Mammary epithelial cell (primary cell): ENCODE measurements at places on chromosomes 2 and 18. TPM values are rescaled to one million over a fixed set of nuclear protein-coding genes. Genes with fewer than 3 reads are reported as not detected.
A peak's percentile ranks its signal among the peaks of the same experiment; 100 is the strongest.

The TSPYL6 gene
- not detected for total RNA-seq

DNA sequence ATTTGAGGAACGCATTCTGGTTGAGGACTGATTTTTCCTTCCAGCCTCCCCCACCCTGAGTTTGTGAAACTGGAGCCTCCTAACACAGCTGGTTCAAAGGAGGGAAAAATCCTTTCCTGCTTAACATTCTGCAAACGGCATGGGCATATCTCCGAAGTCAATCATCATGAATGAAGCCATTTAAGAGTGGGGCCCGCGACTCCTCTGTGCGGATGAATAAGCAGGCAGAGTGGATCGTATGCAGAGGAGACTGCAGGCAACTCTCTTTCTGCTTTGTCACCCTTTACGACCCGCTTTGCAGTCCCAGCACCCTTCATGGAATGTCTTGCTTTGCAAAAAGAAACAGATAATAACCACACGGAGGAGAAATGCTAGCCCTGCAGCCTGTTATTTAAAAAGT is 305.2 kb downstream of the CLIP4 start:
- DNase-seq: no peak

The MARCHF4 gene
- 4.0 and 4.6 TPM in 2 replicates for total RNA-seq

GRCh38 chr2:23545811-23546210 is 160.8 kb downstream of the KLHL29 start:
- no peak for DNase-seq

GRCh38 chr2:49714454-49714853 is 560.1 kb upstream of the FSHR start:
- no peak for DNase-seq

The PLCD4 gene
- total RNA-seq: 1.4 and 5.4 TPM in 2 replicates

The MOB1A gene
- 104 and 107 TPM in 2 replicates for total RNA-seq

GRCh38 chr2:31762085-31762484 is 181.3 kb upstream of the SRD5A2 start:
- no peak for DNase-seq

The B3GNT2 gene
- total RNA-seq: 19.3 and 35.2 TPM in 2 replicates

- DNase-seq: no peak
These were observed 75.1 kb upstream of the MAP4K4 start for GRCh38 chr2:101622210-101623030.

The C18orf32 gene
- total RNA-seq: 17.3 TPM

DNA sequence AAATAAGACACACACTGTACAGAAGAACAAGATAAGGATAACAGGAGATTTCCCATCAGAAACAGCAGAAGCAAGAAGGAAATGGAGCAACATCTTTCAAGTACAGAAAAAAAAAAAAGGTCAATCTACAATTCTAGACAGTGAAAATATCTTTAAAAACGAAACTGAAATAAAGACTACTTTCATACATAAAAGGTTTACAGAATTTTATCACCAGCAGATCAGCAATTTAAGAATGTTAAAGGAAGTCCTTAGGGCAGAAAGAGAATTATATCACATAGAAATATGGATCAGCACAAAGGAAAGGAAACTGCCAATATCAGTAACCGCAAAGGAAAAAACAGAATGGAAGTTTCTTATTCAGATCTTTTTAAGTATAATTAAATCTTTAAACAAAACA is 931.0 kb downstream of the EPHA4 start:
- DNase-seq: no peak

DNA sequence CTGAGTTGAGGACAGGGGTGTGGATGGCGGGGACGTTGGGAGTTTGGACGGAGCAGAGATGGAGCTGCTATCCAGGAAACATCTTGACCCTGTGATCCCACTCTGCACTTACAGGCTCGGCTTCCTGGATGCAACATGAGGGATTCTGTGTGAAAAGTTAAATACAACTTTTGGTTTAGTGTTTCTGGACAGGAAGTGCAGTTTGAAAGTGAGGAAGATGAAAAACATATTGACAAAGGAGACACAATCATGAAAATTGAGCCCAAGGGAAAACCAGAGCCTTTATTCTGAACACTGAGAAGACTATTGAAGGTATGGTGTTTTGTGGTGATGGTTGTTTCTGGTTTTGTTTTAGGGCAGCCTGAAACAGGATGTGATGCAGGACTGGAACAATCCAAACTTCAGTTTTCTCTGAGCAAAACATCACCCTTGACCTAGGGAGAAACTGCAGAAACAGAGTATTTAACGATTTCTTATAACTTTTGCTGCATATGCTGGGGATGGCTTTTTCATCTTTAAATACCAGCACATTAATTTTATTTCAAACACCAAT is 76.5 kb upstream of the RFX8 start:
- no peak for DNase-seq

The RGPD6 gene
- 23.4 and 41.1 TPM in 2 replicates for total RNA-seq

DNA sequence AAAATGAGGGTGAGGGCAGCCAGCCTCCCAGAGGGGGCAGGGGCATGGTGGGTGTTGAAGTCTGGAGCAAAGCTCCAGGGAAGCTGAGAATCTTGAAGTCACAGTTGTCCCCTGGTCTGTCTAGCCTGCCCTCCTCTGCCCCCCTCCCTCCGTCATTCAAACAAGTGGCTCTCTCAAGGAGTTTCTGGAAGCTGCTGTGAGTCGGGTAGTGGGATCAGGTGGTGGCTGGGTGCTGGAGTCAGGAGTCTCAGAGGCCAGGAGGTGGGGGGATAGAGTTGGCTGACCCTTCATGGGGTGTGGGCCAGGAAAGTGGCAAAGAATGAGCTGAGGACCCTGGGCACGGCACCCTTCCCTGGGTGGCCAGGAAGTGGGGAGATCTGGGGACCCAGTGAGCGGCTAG is 495 bp upstream of the ASIC4 start:
- DNase-seq: no peak

The FSIP2 gene
- 5.3 TPM for total RNA-seq

GRCh38 chr2:42842466-42842865 is 50.1 kb upstream of the HAAO start:
- DNase-seq: no peak

DNA sequence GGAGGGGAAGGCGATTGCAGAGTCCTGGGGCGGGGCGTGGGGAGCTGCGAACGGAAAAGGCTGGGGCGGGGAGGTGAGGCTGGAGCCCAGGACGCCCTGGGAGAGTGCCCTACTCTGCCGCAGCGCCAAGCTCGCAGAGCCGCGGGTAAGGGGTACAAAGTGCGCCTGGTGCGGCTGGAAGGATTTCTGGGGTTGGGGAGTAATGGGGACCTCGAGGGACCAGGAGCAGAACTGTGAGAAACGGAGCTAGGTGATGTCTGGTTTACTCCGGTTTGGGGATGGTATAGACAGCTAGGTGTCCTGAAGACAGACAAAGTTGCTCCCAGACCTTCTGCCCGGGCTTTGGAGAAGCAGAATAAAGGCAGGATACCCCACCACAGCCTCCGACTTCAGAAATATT is 718 bp upstream of the NXPH2 start:
- DNase-seq: no peak

The AQP12B gene
- total RNA-seq: not detected in 2 replicates

DNA sequence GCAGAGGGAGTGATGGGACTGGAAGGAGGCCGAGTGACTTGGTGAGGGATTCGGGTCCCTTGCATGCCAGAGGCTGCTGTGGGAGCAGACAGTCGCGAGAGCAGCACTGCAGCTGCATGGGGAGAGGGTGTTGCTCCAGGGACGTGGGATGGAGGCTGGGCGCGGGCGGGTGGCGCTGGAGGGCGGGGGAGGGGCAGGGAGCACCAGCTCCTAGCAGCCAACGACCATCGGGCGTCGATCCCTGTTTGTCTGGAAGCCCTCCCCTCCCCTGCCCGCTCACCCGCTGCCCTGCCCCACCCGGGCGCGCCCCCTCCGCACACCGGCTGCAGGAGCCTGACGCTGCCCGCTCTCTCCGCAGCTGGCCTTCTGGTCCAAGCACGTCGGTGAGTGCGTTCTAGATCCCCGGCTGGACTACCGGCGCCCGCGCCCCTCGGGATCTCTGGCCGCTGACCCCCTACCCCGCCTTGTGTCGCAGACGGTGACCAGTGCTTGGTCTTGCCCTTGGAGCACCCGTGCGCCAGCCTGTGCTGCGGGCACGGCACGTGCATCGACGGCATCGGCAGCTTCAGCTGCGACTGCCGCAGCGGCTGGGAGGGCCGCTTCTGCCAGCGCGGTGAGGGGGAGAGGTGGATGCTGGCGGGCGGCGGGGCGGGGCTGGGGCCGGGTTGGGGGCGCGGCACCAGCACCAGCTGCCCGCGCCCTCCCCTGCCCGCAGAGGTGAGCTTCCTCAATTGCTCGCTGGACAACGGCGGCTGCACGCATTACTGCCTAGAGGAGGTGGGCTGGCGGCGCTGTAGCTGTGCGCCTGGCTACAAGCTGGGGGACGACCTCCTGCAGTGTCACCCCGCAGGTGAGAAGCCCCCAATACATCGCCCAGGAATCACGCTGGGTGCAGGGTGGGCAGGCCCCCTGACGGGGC is 4.6 kb downstream of the PROC start:
- no peak for DNase-seq

DNA sequence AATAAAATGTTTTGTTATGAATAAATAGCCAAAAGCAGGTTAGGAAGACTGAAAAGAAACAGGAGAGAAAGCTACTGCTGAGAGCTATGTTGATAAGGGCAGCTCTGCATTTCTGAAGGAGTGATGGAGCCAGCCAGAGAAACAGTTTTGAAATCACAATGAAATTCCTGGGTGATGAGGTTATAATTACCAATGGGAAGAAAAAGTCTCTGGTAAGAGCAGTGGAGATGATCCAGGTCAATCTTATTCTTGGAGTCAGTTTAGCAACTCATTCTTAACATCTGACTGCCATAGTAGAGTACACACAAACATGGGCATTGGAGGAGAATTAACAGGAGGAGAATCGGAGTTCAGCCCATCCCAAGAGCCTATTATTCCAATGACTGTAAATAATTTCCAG is 2.4 kb downstream of the ALKAL2 start:
- DNase-seq: no peak

The SULT1C4 gene
- total RNA-seq: not detected

DNA sequence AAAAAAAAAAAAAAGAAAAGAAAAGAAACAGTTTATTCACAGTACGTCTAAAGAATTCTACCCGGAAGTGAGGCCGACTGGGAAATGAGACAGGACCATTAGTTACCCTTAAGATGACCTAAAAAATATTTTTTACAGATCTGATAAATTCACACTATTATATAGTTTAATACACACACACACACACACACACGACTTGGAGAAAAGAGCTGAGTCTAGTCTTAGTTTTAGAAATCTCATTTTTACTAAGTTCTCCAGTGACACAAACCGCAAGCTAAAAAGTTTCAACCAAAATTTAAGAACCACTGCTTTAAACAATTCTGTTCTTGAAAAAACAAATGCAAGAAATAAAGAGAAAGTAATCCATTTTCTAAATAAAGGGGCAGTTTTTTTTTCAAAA is 27.1 kb downstream of the ST3GAL5 start:
- no peak for DNase-seq

DNA sequence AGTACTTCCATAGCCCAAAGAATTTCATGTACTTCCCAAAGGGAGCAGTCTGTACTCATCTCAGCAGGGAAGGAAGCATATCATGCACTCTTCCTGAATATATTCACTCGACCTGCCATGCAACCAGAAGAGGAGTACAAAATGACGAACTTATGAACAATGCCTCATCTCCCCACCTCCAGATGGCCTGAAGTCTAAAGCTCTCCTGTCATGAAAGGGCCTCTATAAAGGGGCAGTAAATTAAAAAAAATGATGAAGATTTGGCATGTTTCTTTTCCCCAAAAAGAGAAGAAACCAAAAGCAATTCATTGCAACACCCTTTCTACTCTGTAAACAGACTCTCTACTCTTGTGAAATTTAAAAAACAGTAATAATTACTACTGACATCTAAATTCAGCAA is 1601.1 kb downstream of the LRP1B start:
- DNase-seq: peak; percentile 1

GRCh38 chr2:46570396-46570795 is 91.0 kb downstream of the TMEM247 start:
- no peak for DNase-seq

- DNase-seq: no peak
These were observed 30.8 kb upstream of the TRIB2 start for GRCh38 chr2:12685956-12686355.

The SERPINB11 gene
- total RNA-seq: not detected

GRCh38 chr18:10928772-10929373 is 220.5 kb downstream of the PIEZO2 start:
- no peak for DNase-seq

The C2orf66 gene
- 0.50 TPM for total RNA-seq

The FOXI3 gene
- total RNA-seq: 1.5 TPM
